Fibroblast of pulmonary artery (primary cell): ENCODE measurements at places on chromosomes 4 and X.

DNA sequence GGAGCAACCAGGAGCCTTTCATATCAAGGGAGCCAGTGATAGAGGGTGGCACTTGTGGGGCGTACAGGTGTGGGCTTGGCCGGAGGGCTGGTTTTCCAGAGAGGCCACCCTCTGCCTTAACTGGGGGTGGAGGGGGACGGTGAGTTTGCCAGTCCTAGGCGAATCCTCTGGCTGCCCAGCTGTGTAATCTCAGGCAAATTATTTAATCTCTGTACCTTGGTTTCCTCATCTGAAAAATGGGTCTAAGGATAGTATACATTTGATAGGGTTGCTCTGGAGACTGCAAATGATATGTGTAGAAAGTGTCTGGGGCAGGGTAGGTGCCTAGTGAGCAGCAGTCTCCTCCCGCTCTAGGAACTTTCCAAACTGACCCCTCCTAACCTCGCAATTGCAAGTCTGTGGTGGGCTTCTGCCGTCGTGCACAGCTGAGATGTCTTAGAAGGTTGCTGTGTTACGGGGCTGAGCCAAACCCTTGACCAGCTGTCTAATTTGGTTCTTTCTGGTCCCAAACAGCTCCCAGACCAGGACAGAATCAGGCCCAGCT is 3.8 kb upstream of the CXCR3 start:
- peak; percentile 20 for DNase-seq

- peak; percentile 29 for DNase-seq
Measured at GRCh38 chrX:39946822-39947221, 150.9 kb downstream of the BCOR start.

GRCh38 chr4:185382754-185383153 is 13.0 kb downstream of the LRP2BP start:
- no peak for DNase-seq

DNA sequence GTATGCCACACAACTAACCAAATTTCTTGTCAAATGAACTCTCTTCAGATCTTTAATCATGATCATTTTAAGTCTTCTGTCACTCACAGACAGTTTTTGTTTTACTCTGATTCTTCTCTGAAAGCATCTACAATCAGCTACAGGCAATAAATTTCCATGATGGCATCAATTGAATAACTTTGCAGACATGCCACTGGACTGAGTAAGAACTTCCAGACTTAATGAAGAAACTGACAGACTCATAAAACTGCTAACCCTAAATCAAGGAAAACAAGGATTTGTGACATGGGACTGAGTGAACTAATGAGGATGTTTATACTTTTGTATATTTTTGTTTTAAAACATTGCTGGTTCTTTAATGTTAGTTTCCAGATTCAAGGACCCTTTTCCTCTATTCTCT is 5.5 kb upstream of the PPP1R2C start:
- no peak for DNase-seq

DNA sequence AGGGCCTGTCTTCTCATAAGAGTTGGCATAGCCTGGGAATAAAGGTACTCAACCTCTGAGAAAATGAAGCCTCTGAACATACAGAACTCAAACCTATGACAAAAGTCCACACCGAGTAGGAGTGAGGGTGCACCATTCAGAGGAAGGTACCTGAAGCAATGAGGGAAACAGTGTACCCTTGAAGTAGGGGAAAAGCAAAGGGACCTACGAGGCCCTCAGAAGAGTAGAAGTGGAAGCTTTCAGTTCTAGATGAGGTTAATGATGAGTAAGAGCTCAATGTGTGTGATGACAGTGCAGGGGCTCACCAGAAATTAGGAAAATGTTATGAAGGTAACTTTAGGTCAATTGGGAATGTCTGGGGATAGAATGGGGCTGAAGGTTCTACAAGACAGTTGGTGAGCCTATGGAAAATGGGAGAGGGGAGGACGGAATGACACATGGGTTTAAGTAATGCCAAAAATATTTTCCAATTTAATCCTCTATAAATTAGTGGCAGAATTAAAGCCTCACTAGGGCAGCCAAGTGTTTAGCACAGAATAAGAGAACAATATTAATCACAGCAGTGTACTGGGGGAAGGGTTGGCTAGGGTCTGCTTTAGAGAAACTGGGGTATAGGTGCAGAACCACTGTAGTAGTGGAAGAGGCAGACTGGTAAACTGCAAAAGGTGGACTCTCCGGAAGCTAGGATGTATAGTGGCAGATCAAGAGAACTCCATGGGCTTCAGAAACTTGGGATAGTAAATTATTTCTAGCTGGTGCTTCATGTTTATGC is 39.8 kb downstream of the RAB33A start:
- no peak for DNase-seq

- DNase-seq, result peak; percentile 49
Measured at GRCh38 chrX:39816871-39817731, 280.7 kb downstream of the BCOR start.

DNA sequence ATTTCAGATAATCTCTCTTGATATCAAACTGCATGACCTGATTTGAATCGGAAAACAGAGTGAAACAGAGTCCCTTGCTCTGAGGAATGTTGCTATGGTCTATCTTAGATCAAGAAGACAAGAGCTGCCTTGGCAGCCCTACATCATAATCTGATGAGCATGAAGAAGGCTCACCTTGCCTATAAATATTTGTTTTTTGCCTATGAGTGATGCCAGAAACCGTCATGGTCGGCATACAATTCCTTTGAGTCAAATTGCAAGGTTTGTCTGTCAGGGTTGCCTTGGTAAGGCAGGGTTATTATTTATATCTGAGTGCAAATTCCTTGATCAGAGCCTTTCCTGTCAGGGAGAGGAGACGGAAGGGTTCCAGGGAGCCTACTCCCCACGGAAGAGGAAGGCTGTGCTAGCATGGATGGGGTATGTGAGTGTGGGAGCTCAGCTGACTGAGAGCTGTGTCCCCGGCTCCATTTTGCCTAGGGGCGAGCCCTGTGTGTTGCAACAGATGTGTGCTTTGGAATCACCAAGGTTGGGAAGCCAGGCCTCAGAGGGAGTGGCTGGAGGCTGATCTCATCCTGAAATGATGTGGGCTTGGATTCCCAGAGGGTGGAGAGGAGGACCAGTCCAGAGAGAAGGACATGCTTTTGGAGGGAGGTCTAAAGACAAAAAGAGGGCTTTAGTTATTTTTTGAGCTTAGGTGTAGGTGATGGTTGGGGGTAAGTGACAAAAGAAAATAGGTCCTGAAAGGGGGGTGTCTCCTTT is 43.6 kb downstream of the RTL9 start:
- DNase-seq, result peak; percentile 62

- peak; percentile 71 for DNase-seq
Measured at GRCh38 chr4:173794662-173795061, 264.6 kb upstream of the HAND2 start.

- no peak for DNase-seq
Measured at GRCh38 chr4:182502064-182502463, 258.9 kb downstream of the TENM3 start.

DNA sequence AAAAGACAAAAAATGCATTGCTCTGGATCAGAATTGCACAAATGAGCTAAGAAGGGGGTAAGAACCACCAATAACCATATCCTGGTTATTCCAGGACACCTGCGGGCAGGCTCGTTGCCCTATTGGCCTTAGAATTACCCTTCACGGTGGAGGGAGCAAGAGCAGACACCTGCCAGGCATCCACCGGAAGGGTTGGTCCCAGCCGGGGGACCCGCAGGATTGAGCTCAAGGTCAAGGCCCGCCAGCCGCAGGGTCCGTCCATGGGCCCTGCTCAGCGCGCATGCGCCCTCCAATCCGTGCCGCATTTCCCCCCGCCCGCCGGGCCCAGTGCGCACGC is 575 bp downstream of the SLC25A6 start:
- no peak for DNase-seq

GRCh38 chr4:153514688-153515426 is 48.7 kb downstream of the TMEM131L start:
- DNase-seq, result no peak

- peak; percentile 1 for DNase-seq
Measured at GRCh38 chr4:33493231-33493630, 2751.1 kb downstream of the ARAP2 start.

- DNase-seq, result peak; percentile 54
Measured at GRCh38 chr4:127479031-127479622, 153.6 kb upstream of the INTU start.

DNA sequence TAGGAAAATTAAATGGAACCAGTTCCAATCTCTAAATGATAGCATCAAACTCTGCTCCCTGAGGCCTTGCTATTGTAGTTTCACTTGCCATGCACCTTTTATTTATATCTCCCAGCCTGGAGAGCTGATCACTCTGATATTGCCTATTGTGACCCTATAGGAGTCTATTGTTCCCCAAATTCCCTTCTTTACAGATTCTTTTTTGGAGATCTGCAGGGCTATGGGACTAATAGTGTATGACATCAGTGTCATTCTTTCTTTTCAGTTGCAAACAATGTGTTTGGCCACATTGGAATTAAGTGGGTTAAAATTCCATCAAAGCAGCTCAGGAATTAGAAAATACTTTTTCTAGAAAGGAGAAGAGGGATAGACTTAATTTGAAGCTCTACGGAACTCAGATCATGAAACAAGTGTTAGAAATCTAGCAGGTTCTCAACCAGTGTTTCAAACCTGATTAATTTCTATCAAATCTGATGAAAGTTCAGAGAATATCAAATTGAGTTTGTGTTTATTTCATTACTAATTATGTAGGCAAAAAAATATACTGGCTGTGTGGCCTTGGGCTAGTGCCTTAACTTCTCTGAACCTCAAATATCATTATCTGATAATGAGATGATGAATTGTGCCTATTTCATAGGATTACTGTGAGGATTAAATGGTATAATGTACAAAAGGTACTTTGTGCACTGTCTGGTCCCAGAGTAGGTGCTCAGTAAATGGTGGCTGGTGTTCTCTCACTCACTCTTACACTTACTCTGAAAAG is 71.4 kb downstream of the COL4A6 start:
- no peak for DNase-seq

- no peak for DNase-seq
Measured at GRCh38 chr4:178799204-178799603, 1357.0 kb upstream of the AGA start.

DNA sequence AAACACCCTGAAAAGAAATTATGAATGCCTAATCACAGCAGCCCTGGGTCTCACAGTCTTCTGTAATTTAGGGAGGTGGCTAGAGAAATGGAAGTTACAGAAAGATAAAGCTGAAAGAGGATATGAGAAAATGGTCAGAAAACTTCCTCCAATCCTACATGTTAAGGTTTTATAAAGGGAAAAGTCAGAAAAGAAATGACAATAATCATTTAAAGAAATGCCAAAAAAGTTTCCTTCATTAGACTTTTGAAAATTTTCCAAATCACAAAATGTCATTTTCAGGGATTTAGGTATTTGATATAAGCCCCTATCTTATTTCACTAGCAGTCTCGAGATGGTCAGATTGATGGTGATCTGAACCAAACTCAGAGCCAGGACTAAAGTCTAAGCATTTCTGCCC is 276.2 kb downstream of the CHIC1 start:
- DNase-seq, result no peak

DNA sequence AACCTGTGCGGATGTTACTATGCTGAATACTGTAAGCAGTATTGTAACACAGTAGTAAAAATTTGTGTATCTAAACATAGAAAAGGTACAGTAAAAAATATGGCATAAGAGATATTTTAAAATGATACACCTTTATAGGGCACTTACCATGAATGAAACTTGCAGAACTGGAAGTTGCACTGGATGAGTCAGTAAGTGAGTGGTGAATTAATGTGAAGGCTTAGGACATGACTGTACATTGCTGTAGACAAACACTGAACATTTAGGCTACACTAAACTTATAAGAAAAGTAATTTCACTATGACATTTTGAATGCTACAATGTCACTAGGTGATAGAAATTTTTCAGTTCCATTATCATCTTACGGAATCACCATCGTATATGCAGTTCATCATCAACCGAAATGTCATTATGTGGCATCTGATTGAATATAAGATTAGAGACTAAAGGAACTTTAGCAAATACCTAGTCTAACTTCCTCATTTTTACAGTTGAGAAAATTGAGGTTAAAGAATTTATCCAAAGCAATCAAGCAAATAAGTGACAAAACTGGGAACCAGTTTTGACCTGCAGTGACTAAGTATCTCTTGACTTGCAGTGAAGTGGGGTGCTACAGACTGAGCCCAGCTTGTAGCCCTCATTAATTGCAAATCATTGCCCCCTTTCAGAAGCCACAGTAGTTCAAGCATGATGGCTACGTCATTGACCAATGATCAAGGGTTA is 55.3 kb downstream of the EGF start:
- DNase-seq, result peak; percentile 7

DNA sequence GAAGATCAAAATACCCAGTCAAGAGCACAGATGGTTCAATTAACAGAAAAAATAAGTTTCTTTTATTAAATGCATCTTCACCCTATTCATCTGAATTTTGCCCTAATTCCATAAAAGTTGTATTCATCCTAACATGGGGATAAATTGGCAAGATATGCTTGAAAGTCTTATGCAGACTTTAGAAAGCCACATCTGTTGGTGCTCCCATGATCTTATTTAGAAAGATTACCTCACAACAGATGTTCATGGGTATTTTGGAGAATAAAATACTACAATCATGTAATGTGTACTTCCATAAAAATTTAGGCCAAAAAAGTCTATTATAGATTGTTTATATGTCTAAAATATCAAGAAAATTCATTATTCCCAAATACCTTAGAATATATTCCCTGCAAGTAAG is 510.3 kb downstream of the TECRL start:
- no peak for DNase-seq

GRCh38 chr4:65669111-65670019 is 924 bp downstream of the EPHA5 start:
- DNase-seq, result peak; percentile 47

DNA sequence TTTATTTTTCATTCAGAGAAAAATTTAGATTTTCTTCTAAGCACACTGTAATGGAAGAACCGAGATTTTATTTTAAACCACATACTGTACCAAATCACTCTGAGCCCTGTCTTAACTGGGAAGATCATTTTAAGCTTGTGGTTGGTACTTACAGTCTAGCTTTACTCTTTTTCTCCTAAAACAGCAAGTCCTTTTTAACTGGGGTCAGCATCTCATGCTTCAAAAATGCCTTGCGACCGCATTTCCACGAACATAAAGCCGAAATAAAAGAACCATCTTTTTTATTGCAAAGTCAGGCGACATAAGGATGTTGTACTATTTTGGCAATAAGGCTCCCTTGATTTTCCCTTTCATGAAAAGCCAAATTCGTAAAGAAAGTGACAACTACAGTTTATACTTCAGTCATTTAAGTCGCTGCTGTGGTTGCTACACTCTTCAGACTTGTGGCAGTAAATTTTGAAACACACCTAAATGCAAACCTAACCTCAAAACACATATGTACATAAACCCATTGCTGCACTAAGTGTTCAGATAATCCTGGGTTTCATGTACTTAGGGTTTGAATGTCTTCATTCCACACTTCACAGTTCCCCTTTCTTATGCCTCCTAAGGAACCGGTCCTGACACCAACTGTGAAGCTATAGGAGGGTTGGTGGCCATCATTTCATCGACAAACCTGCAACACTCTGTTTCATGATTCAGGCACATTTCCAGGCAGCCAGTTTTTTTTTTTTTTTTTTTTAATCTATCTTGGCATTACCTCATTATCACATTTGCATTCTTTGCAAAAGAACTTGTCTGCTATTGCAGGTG is 3.0 kb downstream of the STOX2 start:
- no peak for DNase-seq

GRCh38 chrX:15017491-15017890 is 144.3 kb downstream of the MOSPD2 start:
- DNase-seq, result no peak
